ENCODE measurements at places on chromosomes 16 and 17.

GRCh38 chr17:61816538-61816937 is 46.8 kb downstream of the BRIP1 start:
- no peak for DNase-seq

GRCh38 chr16:29824589-29825144 is 4.4 kb downstream of the MVP start:
- no peak for DNase-seq

GRCh38 chr16:67311607-67312488 is 14.7 kb downstream of the KCTD19 start:
- no peak for DNase-seq

DNA sequence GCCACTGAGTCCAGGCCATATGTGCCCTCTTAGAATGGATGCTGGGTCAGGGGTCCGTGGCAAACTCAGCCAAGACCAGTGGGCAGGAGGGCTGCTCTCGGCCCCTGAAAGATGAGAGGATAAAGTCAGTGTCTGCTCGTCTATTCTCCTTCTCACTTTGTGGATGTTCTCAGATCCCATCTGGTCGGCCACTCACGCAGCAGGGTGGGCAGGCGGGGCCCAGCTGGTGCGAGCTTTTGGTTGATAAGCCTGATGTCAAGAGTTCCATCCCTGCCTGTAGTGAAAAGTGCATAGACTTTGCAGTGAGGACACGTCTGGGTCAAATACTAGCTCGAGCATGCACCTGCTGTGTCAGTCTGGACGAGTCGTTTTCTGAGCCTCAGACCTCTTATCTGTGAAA is 556.2 kb upstream of the EEF2KMT start:
- no peak for DNase-seq

DNA sequence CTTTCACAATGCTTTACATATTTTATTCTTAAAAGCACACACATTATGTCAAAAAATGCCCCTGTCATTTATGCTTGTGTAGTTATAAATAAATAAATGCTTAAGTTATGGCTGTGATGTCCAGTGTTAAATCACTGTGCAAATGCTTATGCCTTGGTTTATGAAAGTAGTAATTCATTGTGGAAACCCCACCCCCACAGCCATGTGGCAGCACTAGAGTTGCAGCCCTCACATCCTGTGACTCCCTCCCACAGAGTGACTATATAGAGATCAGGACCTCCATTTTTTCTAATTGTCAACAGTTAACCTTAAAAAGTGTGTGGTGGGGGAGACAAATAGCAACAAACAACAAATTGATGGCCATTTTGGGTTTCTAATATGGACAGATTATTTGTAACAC is 2.4 kb downstream of the SKAP1 start:
- no peak for DNase-seq

DNA sequence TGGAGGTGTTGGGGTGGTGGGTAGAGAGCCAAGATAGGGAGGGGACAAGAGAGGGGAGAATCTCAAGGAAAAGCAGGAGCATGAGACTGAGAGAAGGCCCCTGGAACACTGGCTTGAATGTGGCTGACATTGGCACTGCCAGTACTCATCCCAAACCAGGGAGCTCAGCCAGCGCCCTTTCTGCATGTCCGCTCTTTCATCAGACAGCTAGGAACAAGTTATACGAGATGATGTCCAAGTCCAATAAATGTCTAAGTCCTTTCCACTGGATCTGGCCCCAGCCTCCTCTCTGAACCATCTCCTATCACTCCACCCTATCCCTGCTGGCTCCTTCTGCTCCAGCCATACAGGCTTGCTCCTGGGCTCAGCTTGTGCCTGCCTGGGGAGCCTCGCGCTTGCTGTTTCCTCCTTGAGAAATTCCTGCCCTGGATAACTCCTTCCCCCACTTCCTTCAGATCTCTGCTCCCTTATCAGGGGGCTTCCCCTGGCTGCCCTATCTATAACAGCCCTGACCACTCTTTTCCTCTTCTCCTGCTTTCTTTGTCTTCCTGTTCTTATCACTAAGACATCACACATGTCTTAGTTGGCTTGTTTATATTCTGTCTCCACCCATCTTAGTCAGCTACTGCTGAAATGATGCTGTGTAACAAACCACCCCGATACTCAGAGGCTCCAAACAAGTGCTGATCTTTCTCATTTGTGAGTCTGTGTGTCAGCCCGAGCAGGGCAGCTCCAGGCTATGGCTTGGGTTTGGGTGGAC is 37.1 kb upstream of the MEOX1 start:
- no peak for DNase-seq

- no peak for DNase-seq
Measured at GRCh38 chr17:37737971-37738370, 6.9 kb downstream of the HNF1B start.

DNA sequence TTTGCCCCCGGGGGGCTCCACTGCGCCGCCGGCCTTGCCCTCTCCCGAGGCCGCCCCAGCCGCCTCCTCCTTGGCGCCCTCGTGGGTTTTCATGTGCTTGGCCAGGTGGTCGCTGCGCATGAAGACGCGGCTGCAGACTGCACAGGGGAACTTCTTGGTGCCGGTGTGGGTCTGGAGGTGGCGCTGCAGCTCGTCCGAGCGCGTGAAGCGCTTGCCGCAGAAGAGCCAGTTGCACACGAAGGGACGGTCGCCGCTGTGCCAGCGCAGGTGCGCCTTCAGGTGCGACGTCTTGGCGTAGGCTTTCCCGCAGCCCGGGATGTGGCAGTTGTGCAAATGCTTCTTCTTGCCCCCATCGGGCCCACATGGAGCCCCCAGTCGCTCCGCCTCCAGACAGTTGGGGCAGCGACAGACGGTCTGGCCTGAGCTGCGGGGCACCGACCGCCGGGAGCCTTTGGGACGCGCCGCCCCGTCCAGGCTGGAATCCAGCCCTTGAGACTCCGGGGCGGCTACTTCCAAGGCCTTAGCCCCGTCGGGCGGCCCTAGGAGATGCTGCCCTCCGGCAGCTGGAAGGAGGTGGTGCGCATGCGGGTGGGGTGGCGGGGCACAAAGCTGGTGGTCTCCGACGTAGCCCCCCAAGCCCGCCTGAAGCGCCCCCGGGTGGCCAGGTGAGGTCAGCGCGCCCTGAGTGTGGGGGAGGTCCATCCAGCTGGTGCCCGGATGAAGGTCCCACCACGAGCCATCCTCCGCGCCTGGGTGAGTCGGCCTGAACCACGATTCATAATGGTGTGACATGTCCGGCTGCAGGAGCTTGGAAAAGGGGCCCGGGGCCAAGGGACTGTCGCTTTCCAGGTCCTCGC is 3.4 kb downstream of the SP6 start:
- no peak for DNase-seq

DNA sequence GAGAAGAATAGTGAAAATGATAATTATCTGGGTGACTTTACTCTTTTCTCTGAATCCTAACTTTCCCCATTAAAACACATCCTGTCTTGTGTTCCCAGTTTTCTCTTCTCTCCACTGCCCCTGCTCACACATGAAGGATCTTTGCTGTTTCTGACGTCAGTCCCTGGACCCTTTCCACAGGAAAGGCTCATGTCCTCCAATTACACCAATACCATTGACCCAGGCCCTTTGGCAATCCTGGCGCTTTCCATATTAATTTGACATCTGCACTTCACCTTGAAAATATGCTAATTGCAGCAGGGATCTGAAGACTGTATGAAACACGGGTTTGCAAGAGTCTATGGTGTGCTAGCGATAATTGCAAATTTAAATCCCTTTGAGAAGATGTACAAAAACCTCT is 170.2 kb upstream of the GOT2 start:
- no peak for DNase-seq

DNA sequence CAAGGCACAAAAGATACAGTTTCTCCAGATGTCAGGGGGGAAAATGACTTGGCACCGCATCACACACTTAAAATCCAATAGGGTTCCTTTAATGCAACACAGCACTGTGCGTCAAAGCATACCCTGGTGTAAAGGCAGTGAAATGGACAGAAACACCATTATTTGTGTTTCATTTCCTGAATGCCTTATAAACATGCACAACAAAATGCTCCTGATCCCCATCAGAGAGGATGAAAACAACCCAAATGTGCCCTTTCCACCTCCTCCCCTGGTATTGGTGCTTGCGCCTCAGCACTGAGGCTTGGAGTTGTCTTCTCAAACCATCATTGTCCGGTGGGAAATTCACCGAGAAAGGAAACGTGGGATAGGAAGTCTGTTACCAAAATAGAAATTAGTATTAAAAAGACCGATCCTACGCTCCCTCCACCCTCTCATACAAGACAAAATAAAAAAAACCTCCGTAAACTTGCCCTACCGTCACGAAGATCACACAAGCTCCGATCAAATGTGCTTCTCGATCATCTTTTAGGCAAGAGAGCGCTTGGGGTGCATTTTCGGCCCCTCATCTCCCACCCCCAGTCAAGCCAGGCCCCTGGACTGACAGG is 722 bp downstream of the CDC27 start:
- peak; percentile 9 for DNase-seq

GRCh38 chr16:65105171-65105570 is 16.7 kb downstream of the CDH11 start:
- no peak for DNase-seq

GRCh38 chr16:4601864-4602186 is 12.9 kb downstream of the UBALD1 start:
- DNase-seq = no peak

- DNase-seq = no peak
Measured at GRCh38 chr16:13558752-13559151, 361.2 kb upstream of the ERCC4 start.

DNA sequence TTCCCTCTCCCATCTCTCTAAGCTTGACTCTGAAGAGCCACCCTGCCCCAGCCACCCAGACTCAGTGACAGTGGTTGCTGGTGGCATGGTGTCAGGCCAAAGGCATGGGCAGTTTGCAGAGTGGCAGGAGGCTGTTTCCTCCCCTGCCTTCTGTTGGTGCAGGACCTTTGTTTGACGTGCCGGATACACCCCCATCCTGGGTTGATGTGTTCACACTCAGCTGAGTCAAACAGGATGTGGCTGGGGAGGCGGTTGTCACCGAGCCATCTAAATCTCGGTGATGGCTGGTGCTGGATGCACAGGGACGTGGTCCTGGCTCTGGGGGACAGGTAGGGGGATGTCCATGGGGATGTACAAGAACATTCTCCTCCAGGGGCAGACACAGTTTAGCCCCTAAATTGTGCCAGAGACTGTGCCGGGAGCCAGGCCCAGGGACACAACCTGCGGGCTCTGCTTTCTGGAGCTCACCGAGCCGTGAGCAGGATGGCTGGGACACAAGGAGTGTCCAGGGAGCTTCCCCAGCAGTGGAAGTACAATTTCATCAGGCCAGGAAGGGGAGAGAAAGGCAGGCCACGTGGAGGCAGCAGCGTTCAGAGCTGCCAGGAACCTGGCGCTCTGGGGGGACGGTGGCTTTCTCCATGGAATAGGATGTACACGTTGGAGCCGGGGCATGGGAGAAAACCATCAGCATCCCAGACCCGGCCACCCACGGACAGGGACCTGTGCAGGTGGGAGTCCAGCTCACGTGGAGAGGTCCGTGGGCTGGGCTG is 264.2 kb downstream of the SEC14L1 start:
- no peak for DNase-seq

GRCh38 chr17:3207367-3207766 is at the start of gene OR1A1:
OR1A1 (plus strand) TSS chr17:3207667; CDS start chr17:3215621, 7,954 bp downstream.
- DNase-seq = no peak

DNA sequence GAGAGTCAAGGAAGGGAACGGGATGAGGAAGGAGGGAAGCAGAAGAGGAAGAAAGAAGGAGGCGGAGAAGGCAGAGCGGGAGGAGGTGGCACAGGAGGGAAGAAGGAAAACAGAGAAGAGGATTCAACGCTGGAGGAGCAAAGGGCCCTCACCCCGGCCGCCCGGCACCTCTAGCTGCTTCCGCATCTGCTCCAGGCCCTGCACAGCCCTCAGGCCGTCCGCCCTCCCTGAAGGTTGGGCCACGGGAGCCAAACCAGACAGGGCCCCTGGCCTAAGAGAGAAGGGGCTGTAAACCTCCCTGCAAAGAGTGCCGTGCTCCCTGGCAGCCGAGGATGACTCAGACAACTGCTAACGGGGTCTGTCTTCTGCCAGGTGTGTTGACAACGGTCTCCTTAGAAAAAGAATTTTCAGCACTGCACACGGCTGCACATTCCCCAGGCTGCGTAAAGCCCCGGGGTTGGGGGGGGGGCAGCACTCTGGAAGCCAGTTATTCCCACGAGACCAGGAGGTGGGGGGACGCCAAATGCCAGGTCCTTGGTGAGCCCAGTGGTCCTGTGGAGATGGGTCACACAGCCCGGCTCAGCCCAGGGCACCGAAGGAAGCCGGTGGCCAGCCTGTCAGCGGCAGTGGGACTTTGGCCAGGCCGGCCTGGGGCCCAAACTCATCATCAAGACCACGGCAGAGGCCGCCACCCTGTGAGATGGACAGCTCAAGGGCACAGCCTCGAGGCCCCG is 29.1 kb downstream of the MRM3 start:
- no peak for DNase-seq

DNA sequence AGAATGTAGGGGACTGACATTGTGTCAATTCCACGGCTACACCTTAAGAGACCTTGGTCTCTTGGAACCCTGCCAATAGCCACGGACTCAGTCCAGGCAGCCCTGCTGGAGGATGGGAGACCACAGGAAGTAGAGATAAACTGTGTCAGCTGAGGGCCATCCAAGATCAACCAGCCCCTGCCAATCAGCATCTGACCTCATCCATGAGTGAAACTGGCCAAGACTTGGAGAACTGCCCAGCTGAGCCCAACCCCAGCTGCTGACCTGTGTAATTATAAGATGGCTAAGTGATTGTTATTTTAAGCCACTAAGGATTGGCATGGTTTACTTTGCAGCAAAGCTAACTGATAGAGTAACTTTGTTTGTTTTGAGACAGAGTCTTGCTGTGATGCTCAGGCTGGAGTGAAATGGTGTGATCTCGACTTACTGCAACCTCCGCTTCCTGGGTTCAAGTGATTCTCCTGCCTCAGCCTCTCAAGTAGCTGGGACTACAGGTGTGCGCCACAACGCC is 13.3 kb upstream of the YWHAE start:
- no peak for DNase-seq

GRCh38 chr17:76467809-76468633 is 618 bp downstream of the AANAT start:
- no peak for DNase-seq
